Stimulated activated naive CD8-positive, alpha-beta T cell treated with anti-CD3 and anti-CD28 coated beads, Interleukin-15, Interleukin-2, amounts not matched to agents 100 U/mL and 50 U/mL, for 24 hours (primary cell): ENCODE measurements at places on chromosomes 16 and 17.

DNA sequence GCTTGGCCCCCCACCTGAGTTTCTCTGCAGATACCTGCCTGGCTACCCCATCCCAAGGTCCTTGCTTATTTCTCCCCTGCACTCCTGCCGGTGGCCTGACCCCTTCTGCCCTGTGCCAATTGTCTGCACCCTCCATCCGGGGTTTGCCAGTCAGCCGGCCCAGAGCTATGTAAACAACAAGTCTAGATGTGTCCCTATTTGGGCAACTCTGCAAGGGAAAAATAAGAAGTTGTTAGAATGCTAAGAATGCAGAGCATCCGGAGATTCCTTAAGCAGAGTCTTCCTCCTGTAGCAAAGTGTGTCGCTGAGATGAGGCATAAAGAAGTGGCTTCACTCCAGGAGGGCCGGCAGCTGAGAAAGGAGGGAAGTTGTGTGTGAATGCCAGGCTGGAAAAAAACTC, 46.6 kb downstream of the RGS9 start:
- DNase-seq = no peak

GRCh38 chr17:33014751-33015150, 23.1 kb downstream of the SPACA3 start:
- DNase-seq = no peak

GRCh38 chr17:81183807-81184206, 17.8 kb upstream of the AATK start:
- DNase-seq = no peak

DNA sequence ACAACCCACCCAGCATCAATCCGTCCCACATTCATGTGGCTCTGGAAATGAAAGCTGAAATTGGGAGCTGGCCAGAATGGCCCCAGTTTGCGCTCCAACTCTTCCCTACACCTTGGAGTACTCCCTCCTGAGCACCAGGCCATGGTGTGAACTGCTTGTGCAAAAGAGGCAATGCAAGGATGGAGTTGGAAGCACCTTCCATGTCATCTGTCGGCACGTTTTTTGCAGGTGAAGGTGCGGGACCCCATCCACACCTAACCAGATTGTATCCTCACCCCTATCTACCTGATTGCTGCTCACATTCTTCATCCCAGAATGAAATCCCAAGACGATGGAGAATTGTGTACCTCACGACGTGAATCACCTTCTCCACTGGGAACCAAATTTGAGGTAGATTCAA, 136.6 kb upstream of the WSB1 start:
- no peak for DNase-seq

DNA sequence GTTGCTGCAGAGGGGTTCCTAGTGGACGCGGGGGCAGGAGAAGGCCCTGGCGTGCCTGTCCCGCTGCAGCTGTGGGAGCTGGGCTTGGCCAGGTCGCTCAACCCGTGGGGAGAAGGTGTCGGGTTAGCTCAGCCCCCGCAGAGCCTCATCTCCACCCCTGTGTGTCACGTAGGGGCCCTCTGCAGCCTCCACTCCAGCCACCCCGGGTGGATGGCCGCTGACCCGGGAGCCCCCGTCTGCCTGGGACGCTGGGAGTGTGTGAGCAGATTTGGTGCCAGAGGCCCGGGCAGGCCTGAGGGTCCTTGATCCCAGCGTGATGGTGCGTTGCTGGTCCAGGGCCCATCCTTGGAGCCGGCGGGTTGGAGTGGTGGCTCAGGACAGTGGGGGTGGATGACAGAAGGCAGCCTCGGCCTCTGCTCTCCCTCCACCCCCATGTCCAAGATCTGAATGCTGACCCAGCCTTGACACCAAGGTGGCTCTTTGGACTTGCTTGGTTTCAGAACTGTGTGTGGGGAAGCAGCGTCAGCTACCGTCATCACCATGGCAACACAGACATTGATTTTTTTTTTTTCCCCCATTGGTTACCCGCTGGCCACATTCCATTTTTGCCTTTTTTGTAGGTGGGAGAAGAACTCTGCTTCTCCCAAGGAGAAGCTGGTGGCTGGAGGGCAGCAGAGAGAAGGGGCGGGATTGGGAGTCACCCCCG, 35.7 kb downstream of the BAIAP2 start:
- no peak for DNase-seq

DNA sequence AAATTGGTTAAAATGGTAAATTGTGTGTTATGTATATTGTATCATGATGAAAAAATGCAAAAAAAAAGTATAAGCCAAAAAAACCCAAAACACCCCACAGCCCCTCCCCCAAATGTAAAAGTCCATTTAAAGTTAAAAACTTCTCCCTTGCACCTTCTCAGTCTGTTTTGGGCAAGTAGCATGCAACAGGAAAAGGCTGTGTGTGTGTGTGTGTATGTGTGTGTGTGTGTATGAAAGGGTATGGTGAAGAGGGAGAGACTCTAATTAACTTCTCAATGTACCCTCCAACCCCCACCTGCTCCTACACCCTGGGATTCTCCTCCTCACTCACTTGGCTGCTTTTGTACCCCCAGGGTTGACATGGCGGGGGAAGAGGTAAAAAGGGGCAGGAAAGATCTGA, 9.2 kb upstream of the GGT6 start:
- DNase-seq = no peak

- DNase-seq = no peak
These were observed 70.5 kb downstream of the TIMM22 start for GRCh38 chr17:1067282-1067956.

DNA sequence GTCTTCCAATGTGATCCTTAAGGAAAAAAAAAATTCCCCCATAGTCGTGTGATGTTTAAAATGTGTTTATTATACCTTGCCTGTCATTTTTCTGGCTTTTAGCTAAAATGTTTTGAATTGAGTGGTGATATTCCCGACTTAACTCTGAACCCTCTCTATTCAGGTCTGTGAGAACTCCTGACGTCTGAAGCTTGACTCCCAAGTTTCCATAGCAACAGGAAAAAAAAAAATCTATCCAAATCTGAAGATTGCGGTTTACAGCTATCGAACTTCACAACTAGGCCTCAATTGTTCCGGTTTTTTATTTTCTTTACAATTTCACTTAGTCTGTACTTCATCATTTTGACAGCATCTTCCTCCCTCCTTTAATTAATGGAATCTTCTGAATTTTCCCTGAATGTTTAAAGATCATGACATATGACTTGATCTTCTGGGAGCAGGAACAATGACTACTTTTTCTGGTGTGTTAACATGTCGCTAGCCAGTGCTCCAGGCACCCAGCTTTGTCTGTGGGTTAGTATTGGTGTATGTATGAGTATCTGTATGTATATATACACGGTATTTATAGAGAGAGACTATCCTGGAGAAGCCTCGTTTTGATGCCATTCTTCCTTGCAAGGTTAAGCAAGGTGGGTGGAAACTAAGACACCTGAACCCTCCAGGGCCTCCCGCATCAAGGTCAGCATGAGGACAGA, 12.8 kb upstream of the HSBP1 start:
- no peak for DNase-seq

DNA sequence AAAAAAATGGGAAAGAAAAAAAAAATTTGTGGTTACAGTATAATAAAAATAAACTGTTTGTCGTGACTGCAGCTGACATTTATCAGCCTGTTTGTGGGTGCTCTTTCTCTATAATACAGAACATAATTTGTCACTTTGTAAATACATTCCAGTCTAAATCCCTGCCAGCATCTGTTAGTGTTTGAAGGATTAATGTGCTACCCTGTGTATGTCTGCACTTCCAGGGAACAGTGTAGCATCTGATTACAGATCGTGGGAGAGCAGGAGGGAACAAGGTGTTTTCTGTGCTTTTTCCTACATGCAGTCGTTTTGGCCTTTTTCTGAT, 265.1 kb downstream of the WWOX start:
- DNase-seq = no peak

GRCh38 chr16:1100084-1100800, 4.2 kb upstream of the C1QTNF8 start:
- DNase-seq = no peak

DNA sequence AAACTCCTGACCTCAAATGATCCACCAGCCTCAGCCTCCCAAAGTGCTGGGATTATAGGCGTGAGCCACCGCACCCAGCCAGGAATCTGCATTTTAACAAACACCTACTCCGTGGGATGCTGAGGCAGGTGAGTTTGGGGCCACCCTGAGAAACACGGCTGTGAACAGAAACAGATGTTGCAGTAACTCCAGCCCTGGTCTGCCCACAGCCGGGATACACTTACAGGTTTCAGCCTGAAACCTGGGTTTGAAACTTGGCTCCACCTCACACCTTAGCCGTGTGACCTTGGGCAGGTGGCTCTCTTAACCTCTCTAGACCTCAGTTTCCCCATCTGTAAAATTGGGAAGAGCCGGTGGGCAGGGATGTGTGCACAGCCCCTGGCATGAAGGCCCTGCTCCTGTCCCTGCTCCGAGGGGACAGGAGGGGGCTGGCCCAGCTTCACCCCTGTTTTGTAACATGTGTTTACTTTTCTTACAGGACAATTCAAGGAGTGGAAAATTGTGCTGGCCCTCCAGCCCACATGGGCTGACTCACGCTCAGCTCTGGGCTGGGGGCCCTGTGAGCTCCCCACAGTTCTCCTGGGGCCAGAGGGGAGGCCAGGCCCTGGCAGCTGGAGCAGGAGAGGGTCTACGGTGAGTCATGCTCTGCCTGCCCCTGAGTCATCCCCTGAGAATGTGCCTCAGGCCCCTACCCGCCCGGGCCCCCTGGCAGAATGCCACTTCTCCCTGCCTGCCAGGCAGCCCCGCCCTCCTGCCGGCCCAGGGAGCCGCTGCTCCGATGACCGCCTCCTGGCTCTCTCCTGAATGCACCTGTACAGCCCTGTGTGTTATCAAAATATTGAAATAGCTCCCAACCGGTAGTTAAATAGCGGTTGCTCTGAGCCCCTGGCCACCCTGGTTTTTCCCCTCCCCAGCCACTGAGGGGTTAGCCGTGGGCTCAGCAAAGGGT, 7.7 kb upstream of the PPL start:
- peak; percentile 23 for DNase-seq

- no peak for DNase-seq
These were observed 616.7 kb downstream of the KCNJ2 start for GRCh38 chr17:70786081-70786480.

DNA sequence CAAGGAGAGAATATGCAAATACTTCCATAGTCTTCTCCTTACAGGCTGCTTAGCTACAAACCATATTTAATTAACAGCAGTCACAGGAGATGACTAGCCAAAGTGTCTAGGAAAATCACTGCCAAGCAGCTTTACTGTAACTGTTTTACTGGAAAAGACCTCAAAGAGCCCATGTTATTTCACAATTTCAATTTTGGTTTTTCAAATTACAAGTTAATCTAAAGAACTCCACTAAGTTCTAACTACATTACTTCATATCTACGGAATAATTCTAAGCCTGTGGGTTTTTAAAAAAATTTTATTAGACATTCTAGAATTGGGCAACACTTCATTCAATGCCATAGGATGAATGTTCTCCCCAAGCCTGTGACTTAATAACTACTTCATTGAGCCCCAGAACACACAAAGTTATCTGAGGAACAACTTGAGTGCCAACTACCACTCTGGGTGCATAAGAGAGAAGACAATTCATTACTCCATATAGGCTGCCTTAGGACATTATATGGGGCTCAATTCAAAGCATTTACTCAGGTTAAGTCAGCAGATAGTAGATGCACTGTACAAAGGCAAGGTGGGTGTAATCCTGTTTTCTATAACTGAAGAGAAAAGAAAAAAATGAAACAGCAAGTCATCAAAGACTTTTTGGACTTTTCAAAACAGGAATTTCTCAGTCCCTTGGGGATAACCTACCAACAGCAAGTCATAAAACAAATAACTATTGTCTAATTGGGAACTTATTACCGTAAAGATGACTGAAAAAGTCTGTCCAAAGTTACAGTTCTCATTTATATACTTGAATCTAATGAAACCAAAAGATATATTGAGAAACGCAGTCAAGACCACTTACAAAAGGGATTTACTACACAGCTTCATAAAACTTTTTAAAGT, 33.0 kb downstream of the STAT3 start:
- DNase-seq = no peak

- DNase-seq = no peak
These were observed 10.7 kb downstream of the CACNG1 start for GRCh38 chr17:67055041-67055443.

GRCh38 chr17:79251824-79252223, 177.2 kb downstream of the ENGASE start:
- no peak for DNase-seq

- no peak for DNase-seq
These were observed 36.4 kb downstream of the MAP2K6 start for GRCh38 chr17:69450918-69451317.

DNA sequence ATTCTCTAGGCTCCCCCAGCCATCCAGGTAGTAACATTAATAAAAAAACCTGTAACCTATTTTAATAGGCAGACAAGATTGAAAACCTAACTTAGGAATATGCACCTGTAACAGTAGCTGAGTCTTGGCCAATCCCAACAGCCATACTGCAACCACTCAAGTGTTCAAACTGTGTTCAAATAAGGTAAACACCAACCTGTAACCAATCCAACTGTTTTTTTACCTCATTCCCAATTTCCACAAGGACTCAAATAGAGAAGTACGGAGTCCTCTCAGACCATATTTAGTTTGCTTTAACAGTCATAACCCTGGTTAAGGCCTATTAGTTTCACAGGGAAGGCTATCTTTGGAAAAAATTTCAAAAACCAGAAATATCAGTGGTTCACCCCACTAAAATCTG, 40.4 kb upstream of the NOS2 start:
- DNase-seq = no peak

- DNase-seq = no peak
These were observed 4.0 kb downstream of the FBXO39 start for GRCh38 chr17:6780001-6780400.
